Liver (tissue), 10 donors: ENCODE measurements at places on chromosomes 16 and 17.

DNA sequence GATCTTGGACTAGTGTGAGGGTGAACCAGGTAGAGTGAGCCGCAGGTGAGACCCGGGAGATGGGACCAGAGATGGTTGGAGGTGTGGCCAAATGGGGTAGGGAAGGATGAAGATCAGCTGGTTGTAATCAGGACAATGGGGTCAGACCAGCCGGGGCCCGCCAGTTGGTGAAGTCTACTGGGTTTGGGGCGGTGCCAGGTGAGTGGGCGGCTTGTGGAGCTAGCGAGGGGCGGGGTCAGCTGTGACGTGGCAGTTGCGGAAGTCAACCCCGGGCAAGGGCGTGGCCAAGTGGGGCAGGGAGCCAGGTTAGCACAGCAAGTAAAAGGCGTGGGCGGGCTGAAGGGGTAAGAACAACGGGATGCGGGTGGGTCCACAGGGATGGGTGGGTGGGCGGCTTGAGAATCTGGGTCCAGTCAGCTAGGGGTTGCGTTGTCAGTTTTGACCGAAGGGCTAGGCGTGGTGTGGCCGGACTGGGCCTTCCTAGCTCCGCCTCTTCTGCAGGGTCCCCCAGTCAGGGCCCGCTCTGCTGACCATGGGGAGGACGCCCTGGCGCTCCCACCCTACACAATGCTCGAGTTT lies 25.5 kb upstream of the ALKBH5 start:
- DNase-seq: peak; percentile 84

- no peak for DNase-seq
Observed at GRCh38 chr16:88636488-88637265, 1.7 kb upstream of the IL17C start.

DNA sequence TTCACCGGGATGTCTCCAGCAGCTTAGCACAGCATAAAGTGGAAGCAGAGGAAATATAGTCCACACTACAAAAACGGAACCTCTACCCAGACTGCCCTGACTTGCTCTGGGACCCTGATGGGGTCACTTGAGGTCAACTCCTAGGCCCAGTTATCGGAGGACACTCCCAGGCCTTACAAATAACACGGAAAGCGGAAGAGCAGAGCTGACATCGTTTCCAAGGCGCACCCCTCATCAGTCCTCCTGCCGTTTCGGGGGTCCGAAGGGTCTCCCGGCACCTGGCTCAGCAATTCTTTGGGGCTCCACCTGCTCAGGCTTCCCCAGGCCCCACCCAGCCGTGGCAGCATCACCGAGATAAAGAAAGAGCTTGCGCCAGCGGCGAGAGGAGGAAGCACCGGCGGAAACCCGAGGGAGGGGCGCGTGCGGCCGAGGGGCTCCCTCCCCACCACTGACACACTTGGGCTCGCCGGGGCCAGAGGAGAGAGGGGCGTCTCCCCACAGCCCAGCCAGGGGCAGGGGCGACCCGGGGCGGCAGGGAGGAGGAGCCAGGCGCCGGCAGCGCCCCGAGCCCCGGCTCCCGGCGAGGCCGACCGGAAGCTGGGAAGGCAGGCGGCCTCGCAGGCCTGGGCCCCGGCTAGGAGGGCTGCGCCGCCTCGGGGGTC lies 727 bp downstream of the CORO7 start:
- DNase-seq: peak; percentile 59

DNA sequence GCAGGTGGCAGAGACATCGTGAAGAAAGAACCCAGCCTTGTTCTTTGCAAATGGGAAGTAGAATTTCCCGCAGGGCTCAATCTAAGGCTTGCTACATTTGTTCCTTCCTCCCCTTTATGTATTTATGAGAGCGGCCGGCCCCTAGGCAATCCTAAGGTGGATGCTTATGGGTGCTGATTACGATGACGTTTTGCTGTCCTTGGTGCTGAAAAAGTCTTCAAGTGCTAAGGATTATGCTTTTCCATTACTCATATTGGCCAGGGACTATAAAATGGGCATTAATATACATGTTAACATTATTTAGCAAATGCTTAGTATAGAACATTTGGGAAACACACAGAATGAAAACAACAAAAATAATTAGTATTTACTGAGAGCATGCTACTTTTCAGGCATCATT lies 313.3 kb upstream of the XYLT1 start:
- no peak for DNase-seq

GRCh38 chr17:3613124-3613523 lies 3.9 kb upstream of the TRPV1 start:
- DNase-seq: no peak

- DNase-seq: no peak
Observed at GRCh38 chr17:17122781-17123483, 80.7 kb downstream of the MPRIP start.

GRCh38 chr17:13967416-13967815 lies 101.9 kb upstream of the COX10 start:
- no peak for DNase-seq

- no peak for DNase-seq
Observed at GRCh38 chr17:38325221-38325851, 18.4 kb downstream of the GPR179 start.

DNA sequence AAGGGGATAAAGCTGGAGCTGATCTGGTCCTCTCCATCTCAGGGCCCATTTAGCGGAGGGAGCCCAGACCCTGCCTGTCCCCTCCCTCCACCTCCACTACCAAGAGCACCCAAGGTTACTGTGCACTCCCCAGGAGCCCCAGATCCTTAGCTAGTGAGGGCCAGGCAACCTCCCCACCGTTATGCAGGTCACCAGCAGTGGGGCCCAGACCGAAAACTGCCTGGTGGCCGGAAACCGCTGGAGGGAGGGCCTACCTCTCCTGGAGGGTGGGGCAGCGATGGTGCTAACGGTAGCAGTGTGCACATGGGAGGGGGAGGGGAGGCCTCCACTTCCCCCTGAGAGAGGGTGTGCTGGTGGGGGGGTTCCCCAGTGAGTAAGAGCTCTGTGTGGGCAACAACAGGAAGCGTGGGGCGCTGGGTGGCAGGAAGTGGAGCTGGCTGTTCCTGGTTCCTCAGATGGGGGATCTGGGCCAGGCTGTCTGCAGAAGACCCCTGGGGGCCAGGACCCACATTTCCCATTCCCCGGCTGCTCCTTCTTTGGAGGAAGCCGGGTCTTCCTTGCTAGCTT lies 4.4 kb downstream of the FMNL1 start:
- peak; percentile 40 for DNase-seq

DNA sequence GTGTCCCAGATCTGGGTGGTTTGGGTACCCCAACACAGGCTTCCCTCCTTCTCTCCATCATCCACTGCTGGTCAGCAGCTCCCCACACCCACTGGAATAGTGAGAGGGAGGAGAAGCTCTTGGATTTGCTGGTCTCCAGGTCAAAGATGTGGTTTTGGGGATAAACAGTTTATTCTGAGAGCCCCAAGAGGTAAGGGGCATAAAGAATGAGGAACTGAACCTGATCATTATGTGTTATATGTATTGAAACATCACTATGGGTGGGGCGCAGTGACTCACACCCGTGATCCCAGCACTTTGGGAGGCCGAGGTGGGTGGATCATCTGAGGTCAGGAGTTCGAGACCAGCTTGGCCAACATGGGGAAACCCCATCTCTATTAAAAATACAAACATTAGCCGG lies 3.9 kb downstream of the DPEP2 start:
- DNase-seq: no peak

GRCh38 chr16:75227361-75228142 lies 8.8 kb downstream of the CTRB1 start:
- no peak for DNase-seq

GRCh38 chr17:58060596-58061191 lies 22.5 kb upstream of the DYNLL2 start:
- no peak for DNase-seq

- DNase-seq: no peak
Observed at GRCh38 chr16:12459391-12460063, 344.2 kb downstream of the CPPED1 start.
